Uterus (tissue), 4 donors: ENCODE measurements at places on chromosomes 6 and 20.

GRCh38 chr6:43911354-43912115, 141.5 kb downstream of the VEGFA start:
- DNase-seq: no peak

DNA sequence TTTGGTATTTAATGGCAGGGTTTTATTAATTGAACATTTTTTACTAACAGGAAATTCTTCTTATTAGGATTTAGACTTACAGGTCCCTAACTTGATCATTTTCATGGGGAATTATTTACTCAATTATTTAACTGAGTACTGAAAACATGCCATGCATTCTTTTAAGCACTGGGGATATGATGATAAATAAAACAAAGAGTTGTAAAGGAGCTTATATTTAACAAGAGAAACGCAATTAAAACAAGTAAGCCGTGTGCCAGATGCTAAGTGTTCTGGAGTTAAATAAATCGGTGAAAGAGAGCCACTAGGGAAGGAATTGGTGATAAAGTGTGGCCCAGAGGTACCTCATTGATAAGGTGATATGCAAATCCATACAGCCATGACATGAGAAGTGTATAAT, 214.2 kb upstream of the HTR1E start:
- no peak for DNase-seq

DNA sequence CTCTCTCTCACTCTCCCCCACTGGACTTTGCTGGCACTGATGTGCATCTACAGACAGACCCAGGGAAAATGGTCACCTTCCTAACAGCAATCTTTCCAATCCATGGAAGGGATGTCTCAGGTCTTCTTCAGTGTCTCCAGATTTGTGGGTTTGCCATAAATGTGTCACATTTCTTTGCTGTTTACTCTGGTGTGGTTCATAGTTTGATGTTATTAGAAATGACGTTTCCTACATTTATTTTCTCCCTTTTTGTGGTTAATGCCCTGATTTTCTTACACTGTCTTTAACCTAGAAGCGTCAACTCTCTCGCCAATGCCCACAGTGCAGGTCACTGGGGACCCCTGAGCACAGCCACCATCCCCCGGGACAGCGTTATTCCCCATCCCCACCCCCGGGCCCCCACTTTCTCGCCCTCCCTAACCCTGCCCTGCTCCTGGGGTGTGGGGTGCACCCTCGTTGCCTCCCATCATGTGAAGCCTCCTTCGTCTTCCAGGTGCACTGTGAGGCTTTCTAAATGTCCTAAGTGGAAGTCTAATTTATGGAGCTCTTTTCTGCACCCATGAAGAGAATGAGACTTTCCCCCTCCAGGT, 86.5 kb downstream of the YTHDF1 start:
- DNase-seq: no peak

DNA sequence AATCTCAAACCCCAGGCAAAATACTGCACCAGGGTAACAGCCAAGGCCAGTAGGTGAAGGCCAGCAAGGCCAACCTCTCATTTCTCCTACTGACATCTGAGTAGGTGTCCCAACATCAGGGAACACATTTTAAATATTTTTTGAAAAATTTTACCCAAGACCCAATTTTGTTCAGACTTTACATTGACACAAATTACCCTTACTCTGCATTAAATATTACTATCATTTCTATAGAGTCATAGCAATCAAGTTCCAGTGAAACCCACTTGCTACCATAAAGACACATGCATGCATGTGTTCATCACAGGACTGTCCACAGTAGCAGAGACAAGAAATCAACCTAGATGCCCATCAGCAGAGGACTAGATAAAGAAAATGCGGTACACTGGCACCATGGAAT, 99.9 kb downstream of the NRN1 start:
- no peak for DNase-seq

GRCh38 chr6:1940381-1940780, 305.0 kb downstream of the GMDS start:
- no peak for DNase-seq

DNA sequence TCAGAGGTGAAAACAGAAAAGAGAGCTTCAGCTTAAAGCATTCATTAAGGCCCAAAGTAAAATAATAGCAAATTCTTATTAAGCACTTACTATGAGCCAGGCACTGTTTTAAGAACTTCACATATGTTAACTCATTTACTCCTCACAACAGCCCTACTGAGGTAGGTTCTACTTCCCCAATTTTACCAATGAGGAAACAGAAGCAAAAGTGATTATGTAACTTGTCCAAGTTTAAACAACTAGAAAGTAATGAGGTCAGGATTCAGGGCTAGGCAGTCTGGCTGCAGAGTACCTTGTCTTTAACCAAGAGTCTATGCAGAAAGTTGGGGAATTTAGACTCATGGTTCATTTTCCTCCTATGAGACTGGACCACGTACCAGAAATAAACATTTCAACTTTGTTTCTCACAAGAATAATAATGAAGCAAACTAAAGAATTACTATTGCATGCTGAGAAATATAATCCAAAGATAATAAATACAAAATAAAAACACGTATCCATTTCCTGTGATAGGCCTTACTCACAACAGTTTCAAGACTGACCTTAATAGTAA, 3.8 kb downstream of the COL21A1 start:
- DNase-seq: no peak

GRCh38 chr6:56017198-56017597, 141.8 kb upstream of the BMP5 start:
- DNase-seq: no peak

GRCh38 chr6:126033696-126034095, 47.4 kb downstream of the TRMT11 start:
- peak; percentile 70 for DNase-seq

- no peak for DNase-seq
These were observed 8.8 kb downstream of the CD109 start for GRCh38 chr6:73704798-73705197.

DNA sequence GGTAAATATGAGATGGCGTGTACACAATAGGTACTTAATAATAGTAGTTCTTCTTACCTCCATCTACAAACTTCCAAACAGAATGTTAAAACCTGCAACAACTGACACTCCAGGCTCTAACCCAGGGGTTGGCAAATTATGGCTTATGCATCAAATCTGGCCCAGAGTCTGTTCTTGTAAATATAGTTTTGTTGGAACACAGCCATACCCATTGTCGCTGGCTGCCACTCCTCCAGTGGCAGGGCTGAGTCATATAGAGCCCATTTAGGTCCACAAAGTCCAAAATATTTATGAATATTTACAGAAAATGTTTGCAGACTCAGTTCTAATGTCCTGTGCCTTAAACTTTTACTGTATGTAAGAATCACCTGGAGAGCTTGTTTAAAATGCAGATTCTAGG, 69.9 kb upstream of the BTBD3 start:
- DNase-seq: no peak

GRCh38 chr20:35709259-35709658, 10.1 kb downstream of the ROMO1 start:
- no peak for DNase-seq

DNA sequence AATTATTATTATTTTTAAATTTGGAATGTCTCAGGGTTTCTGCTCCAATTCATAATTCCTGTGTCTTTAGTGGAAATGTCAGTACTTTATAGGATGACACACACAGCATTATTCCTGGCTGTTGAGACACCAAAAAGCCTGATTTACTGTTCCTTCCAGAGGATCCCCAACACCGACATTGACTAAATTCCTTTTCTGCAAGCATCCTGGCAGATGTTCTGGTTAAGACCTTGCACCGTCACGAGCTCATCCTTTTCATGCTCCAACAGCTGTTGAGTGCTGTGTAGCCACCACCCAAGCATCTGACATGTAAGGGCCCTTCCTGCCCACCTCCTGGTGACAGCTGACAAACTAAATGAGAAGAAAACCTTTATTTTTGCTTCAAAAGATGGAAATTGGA, 284.3 kb upstream of the SULF2 start:
- no peak for DNase-seq

- DNase-seq: no peak
These were observed 2.1 kb downstream of the MAPK13 start for GRCh38 chr6:36132246-36132895.

GRCh38 chr6:145963216-145964068, 716 bp downstream of the SHPRH start:
- DNase-seq: no peak

- DNase-seq: no peak
These were observed 278.1 kb upstream of the SASH1 start for GRCh38 chr6:148064406-148065134.

DNA sequence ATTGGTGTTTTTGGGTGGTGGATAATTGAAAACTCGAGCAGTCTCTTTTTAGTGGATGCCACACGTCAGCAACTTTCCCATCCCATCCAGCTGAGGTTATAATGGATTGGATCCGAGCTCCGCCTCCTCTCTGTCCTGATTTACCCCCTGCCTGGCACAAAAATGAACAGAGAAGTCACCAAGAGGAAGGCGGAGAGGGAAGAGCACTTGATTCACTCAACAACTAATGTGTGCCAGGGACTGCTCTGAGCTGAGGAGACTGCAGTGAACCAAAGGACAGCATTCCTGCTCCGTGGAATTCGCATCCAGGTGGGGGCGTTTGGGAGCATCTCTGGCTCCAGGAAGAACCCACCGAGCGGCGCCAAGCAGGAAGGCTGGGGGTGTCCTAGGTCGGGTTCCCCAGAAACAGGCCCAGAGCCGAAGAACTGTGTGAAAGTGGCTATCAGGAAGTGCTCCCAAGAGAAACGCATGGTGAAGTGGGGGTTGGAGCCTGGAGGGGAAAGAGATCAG, 95.8 kb upstream of the NAA20 start:
- DNase-seq: no peak

DNA sequence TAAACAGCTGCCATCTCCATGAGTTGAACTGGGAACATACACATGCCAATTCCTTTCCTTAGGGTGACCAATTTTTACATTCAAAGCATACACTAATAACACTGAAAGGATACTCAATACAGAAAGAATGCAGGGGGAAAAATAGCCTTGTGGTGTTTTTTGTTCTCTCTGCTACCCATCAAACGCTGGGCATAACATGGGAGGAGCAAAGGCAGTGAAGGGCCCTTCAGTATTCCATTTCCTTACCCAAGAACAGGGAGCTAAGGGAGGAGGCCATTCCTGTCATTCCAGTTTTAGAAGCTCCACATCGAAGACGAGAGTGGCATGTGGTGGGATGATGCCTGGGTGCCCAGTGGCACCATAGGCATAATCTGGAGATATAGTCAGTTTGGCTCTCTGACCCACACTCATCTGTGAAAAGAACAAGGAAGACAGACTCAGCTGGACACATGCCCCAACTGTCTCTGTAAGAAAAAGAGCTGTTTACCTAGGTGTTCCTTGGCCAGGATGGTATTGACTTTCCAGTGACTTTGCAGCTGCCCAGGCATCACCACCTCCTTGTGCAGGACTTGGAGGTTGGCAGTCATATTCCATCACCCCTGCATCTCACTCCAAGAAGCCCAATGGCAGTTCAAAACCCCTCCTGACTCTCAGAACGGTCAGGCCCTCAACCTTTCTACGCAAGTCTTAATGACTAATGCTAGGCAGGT, 20.9 kb downstream of the FKBP1A start:
- no peak for DNase-seq

- DNase-seq: no peak
These were observed 43.9 kb upstream of the NOL4L start for GRCh38 chr20:32628960-32629530.

DNA sequence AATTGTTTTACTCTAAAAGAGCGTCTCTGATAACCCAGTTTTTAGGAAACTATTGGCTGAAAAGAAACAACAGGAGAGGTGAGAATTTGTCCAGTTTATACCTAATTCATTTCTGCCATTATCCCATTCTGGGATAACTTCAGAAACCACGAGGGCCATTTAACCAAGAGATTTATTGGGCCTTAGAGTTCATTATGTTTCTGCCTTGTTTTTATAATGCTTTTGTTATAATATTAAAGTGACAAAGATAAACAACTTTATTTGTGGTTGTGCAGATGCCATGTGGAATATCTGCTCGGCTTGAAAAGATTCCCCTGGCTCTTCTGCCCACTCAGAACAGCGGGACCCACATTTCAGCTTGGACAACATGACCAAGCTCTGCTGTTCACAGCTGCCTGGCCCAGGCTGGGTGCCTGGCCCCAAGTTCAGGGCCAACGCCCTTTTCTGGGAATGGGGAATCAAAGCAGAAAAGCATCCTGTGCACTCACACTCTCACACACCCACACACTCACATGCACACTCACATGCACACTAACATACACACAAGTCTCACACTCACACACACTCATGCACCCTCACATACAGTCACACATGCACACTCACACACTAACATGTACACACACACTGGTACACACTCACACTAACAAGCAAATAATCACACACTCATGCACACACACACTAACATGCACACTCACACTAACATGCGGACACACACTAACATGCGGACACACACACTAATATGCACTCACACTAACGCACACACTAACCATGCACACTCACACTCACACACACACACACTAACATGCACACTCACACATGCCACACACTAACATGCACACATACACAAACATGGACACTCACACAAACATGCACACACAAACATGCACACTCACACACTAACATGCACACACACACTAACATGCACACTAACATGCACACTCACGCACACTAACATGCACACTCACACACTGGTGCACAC, 86.7 kb upstream of the NEDD9 start:
- no peak for DNase-seq

- no peak for DNase-seq
These were observed 69.8 kb downstream of the CD83 start for GRCh38 chr6:14187406-14187805.

- no peak for DNase-seq
These were observed 1.5 kb upstream of the SLA2 start for GRCh38 chr20:36647196-36648121.

DNA sequence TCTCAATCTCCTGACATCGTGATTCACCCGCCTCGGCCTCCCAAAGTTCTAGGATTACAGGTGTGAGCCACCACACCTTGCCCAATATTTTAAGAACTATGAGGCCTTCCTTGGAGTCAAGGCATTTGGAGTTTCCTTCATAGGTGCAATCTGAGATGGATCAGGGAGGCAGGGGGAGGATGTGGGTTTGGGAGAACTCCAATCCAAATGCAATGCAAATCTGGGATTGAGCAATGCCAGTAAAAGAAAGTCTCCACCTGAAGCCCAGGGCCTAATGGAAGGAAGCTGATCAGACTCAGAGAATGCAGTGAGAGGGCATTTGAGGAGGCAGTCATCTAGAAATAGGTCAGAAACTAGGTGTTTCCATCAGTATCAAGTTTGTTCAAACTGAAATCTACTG, 21.2 kb downstream of the RSPH3 start:
- DNase-seq: no peak
